ENCODE measurements at places on chromosomes 1 and 21. TPM values are rescaled to one million over a fixed set of nuclear protein-coding genes. Genes with fewer than 3 reads are reported as not detected.

DNA sequence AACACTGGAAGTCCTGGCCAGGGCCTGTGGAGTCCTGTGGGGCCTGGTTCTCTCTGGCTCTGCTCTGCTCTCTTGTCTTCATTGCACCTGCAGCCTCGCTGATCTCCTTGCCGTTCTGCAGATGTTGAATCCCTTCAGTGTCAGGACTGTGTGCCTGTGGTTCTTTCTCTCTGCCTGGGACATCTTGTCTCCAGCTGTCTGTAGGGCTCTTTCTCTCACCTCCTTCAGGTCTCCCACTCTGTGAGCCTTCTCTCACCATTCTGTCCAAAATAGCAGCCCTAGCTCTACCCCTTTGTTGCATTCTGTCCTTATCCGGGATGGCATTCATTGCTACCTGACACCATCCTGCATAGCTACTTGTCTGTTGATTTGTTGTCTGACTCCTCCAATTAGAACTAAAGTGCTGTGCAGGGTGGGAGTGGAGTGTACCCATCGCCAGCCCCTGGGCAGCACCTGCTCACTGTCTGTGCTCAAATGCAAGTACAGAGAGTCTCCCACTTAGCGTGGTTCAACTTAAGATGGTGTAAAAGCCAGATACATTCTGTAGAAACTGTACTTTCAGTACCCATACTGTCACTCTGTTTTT, 8.9 kb downstream of the PGBD2 start:
- no peak for DNase-seq

GRCh38 chr1:55815745-55816455, 600.7 kb upstream of the USP24 start:
- DNase-seq: no peak

SPATA45 gene
- total RNA-seq: not detected

DNA sequence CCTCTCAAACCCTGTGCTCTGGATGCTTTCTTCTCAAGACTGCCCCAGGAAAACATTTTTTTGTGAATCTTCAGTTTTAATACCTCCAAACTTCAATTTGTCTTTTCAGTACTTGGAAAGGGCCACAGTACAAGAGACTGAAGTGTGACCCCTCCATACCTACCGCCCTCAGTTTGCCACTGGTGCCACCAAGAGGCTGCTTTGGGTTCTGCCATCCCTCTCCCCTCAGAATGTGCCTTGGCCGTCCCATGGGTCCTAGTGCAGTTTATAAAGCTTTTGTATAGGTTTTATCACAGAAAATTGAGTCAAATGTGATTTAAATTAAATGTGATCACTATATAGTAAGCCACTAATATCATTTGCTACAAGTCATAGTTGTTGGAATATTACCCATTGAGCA, 60.8 kb upstream of the PGD start:
- no peak for DNase-seq

- DNase-seq: peak; percentile 46
Measured at GRCh38 chr1:234331507-234331906, 41.7 kb upstream of the COA6 start.

RORC gene
- 3.7 TPM for total RNA-seq

CD5L gene
- total RNA-seq: not detected

GRCh38 chr1:94648225-94649007, 106.9 kb upstream of the F3 start:
- no peak for DNase-seq
